Activated CD4-positive, CD25-positive, alpha-beta regulatory T cell treated with anti-CD3 and anti-CD28 coated beads, Interleukin-2, amount 50 U/mL, for 16 hours (primary cell): ENCODE measurements at places on chromosomes 7 and 10.

GRCh38 chr10:103616705-103617601, 123.4 kb downstream of the NEURL1 start:
- no peak for DNase-seq

GRCh38 chr10:125199270-125199669, 38.9 kb upstream of the CTBP2 start:
- no peak for DNase-seq

- DNase-seq = no peak
These were observed 3.7 kb downstream of the TMEM140 start for GRCh38 chr7:135151533-135151932.

DNA sequence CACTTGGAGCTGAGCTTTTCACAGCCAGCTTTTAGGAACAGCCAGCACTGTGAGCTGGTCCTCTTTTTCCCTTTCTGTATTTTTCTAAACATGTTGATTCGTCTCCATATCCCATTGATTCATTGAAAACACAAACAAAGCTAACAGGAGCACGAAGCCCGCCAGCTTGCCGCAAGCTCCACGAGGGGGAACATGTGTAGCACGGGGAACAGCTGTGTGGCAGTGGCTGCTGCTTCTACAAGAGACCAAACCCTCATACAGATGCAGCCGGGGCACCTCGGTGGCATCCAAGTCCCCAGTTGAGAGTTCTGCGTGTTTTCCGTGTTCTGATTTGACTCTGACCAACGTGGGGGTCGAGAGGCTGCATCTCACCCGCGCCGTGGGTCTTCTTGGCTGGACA, 80.8 kb upstream of the SH2B2 start:
- no peak for DNase-seq

DNA sequence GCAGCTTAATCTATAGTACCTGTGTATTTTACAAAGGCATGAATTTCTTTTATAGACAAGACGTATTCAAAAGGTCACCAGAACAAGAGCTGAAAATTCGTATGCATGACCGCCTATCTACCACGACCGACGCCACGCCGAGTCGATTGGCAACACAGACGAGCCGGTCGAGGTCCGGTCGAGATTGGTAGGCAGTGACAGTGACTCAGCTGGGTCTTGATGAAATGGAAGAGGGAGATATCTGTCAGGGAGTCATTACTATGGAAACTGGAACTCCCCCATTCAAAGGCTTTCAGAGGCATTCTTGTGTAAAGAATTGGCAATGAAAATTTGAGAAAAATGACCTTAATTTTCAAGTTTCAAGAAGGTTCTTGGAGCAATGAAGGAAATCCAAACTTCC, 2.1 kb downstream of the ATP5MK start:
- no peak for DNase-seq

GRCh38 chr10:34612446-34612845, 202.7 kb downstream of the PARD3 start:
- DNase-seq = no peak

DNA sequence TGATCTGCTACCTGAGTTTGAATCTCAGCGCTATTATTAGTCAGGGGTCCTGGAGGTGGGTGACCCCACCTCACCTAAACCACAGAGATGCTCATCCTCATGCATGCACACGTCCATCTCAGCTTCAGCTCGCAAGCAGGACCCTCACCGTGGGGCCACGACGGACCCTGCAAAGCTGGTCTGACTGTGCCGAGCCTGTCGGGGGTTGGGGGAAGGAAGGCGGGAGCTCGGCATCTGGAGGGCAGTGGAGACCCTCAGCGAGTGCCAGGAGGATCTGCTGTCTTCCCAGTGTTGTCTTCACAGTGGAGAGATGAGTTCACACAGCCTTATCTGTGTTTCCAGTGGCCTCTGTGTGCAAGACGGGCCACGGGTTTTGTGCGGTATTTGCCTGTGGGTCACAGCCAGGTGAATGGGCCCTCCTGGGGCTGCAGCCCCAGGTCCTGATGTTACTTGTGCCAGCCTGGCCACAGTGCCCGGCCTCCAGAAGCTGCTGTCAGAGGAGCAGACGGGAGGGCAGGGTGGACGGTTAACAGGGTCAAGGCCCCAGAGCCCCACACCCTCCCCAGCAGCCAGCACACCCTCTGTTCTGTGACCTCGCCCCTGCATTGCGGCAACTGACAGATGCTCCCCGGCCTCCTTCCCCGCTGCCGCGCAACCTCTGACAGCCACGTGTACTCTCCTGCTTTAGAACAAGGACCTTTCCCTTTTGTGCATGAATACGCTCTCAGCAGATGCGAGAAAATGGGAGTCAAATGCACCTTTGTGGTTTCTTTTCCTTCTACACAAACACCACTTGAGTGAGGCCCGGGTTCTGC, 528.8 kb downstream of the DNAJB6 start:
- DNase-seq = no peak

- DNase-seq = no peak
These were observed 665 bp downstream of the INSYN2A start for GRCh38 chr10:127195571-127196281.

- DNase-seq = no peak
These were observed 573.4 kb upstream of the IGFBP3 start for GRCh38 chr7:46494441-46494840.

- no peak for DNase-seq
These were observed 151.4 kb upstream of the PPP1R3A start for GRCh38 chr7:114070246-114070645.

DNA sequence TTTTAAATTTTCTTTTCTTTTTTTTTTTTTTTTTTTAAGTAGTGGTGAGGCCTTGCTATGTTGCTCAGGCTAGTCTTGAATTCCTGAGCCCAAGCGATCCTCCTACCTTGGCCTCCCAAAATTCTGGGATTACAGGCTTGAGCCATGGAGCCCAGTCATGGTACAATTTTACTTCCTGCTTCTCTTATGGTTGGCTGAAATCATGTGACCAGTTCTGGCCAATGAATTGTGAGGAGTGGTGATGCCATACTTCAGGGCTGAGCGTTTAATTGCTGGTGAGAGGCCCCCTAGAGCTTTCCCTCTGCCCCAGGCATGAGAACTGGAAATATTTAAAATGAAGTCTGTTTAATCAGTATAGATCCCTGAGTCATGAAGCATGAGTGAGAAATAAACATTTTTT, 22.2 kb upstream of the BAIAP2L1 start:
- DNase-seq = no peak

GRCh38 chr7:97126483-97127171, 9.1 kb downstream of the SDHAF3 start:
- no peak for DNase-seq

DNA sequence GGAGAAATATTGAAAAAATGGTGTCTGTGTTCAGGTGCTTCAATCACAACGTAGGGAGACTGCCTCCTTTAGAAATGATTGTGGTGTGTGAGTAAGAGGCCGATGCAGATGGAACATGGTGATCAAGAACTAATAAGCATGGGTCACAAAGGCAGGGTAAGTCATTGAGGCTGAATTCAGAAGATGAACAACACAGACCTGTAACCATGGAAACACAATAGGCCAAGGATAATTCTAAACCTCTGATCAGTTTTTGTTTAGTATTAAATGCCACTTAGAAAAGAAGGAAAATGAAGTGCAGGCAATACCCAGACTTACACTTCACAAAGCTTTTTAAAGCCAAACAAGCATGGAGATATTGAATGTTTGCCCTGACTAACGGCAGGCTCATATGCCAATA, 32.8 kb upstream of the TAS2R16 start:
- no peak for DNase-seq

DNA sequence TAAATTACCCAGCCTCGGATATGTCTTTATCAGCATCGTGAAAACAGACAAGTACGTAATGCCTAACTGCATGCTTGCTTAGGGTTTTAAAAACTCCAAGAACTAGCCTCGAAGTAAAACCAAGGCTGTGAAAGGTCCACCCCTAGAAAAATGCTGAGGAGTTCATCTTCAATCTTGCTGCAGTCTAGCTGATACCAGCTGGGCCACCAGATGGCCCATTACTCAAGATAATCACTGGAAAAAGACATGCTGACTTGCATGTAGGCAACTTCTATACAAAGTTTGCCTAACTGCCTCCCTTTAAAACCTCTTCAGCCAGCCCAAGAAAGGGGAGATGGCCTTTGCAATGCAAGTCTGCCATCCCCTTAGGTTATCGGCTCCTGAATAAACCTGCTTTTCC, 614.1 kb downstream of the GALNT17 start:
- DNase-seq = no peak

DNA sequence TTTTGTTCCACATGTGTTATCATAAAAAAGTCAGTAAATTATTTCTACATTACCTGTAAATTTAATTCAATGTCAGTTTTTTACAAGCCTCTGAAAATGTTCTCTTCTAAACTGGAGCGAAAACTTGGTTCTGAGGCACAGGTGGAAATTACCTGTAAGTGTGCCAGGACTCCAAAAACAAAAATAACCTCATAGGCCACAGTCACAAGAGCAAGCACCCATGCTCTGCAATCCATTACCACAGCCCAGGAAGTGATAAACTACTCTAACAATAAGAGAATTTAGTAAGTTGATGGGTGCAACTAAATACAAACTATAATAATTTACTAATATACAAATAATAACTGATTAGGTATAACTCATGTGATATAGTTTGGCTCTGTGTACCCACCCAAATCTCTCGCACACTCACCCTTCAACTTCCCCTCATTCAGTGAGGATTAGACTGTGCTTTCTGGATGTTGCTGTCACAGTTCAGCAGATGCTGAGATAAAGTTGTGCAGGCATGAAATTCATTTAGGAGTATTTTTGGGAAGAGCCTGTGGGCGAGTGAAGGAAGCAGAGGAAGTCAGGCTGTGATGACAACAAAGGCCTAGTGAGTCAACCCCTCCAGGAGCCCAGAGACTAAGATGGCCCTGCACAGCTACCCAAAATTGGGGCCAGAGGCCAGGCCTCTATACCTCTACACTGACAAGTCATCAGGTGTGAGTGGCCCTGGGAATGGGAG, 16.3 kb upstream of the GIMAP6 start:
- no peak for DNase-seq

DNA sequence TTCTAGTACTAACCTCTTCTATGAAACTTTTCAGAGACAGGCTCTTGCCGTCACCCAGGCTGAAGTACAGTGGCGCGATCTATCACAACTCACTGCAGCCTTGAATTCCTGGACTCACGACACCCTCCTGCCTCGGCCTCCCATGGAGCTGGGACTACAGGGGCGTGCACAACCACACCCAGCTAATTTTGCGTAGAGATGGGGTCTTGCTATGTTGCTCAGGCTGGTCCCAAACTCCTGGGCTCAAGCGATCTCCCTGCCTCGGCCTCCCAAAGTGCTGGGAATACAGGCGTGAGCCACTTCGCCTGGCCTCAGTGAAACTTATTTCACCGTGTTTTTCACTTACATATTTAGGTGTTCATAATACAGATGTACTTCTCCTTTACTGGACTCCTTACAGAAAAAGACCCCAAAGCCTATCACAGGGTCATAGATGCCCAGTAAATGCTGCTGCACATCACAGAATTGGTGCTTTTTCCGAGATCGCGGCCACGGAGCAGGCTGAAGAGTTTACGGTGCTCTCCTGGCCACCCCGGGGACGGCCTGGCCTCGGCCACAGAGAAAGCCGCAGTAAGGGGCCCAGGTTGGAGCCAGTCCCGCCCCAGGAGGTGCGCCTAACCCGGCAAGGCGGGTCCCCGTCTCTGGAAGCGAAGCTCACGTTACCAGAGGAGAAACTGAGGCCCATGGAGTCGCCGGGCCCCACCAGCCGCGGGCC, 595 bp downstream of the TBL2 start:
- no peak for DNase-seq

GRCh38 chr7:102933763-102934162, 21.0 kb downstream of the LRRC17 start:
- no peak for DNase-seq

GRCh38 chr10:1454428-1454827, 282.9 kb downstream of the ADARB2 start:
- DNase-seq = no peak

- no peak for DNase-seq
These were observed 65.9 kb downstream of the DGKB start for GRCh38 chr7:14836571-14837189.

DNA sequence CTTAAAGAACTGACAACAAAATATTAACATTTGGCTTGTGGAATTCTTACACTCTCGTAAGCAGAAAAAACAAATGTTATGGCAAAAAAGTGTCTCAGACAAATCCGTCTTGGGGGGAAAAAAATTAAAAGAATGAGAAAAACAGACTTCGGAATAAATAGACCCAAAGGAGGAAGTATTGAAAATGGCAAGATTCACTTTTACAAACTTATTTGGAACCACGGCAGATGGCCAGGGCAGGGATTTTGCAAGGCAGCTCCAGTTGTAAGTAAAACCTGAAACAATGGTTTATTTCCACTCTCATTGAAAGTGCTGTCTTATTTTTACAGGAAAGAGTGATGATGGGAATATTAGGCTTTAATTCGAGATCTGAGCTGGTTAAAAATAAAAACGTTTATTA, 1.5 kb upstream of the ZNF438 start:
- DNase-seq = no peak

- no peak for DNase-seq
These were observed 18.8 kb upstream of the SH2D4B start for GRCh38 chr10:80518807-80519360.

DNA sequence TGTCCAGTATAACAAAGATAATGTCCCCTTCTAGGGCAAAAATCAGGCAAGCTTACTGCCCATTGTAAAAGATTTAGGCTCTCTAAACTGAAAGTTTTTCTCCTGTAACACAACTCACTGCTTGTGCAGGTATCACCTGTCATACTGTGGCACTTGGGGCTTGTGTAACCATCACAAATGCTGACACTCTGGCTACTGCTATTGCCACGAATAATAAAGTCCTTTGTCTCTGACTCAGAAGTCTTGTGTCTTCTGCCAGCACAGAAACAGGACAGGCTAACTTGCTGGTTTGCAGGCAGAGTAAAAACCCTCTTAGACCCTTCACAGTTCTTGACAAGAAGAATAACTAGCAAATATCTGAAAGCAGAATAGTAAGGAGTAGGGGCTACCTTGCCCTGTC, 273.9 kb downstream of the RPS24 start:
- DNase-seq = no peak

GRCh38 chr10:129192344-129193128, 274.5 kb upstream of the MGMT start:
- no peak for DNase-seq

GRCh38 chr7:92988941-92989545, 128.7 kb downstream of the SAMD9 start:
- DNase-seq = no peak

GRCh38 chr7:1843921-1844335, 173.9 kb downstream of the ELFN1 start:
- DNase-seq = no peak
